ENCODE measurements at places on chromosomes 6 and 20.

DNA sequence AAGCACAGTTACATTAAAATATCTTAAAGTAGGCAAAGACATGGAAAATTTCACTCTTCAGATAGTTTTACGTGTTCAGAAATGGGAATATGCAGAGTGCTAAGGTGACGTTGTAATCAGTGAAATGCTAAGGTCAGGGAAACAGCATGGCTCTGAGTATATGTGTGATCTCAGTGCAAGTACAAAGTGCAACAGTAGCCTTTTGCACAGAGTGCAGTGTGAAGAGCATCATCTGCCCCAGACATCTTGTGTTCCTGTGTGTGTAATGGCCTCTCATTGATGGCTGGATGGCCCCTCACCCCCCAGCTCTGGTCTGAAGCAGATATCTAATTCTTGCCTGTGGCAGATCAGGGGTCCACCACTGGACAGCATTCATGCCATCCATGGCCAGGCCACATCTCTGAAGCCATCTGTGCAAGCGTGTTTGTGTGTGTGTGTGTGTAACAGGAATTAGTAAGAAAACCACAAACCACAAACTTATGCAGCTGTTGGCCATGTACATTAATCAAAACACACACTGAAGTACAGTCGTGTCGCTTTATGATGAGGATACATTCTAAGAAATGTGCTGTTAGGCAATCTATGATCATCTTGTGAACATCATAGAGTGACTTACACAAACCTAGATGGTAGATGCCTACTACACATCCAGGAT lies 165.1 kb downstream of the RALGAPA2 start:
- peak; percentile 58 for DNase-seq

- no peak for DNase-seq
Measured at GRCh38 chr20:53524589-53525312, 68.9 kb downstream of the ZNF217 start.

GRCh38 chr6:110039981-110040383 lies 61.9 kb downstream of the GPR6 start:
- peak; percentile 34 for DNase-seq

DNA sequence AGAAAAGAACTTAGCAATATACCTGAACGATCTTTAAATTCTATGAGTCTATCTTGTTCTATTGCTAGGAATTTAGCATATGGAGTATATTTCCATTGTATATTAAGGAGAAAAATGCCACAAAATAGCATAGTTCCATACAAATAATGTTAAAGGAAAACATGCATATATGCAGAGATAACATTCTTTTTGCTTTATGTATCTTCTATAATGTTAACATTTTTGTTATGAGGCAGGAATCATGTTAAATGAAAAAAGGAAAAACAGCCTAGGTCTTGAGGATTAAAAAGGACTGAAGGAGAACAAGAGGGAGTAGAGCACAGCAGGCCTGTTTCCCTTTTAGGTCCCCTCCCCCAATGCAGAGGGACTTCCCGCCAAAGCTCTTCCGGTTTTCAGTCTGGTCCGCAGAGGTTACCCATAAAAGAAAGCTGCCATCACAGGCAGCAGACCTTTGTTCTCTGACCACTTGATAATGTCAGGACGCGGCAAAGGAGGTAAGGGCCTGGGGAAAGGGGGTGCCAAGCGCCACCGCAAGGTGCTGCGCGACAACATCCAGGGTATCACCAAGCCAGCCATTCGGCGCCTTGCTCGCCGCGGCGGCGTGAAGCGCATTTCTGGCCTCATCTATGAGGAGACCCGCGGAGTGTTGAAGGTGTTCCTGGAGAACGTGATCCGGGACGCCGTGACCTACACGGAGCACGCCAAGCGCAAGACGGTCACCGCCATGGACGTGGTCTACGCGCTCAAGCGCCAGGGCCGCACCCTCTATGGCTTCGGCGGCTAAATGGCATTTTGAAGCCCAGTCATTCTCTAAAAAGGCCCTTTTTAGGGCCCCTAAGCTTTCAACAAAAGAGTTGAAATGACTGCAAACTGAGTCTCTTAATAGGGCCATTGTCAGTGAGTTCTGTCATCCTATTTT lies 108.4 kb upstream of the PRSS16 start:
- DNase-seq = peak; percentile 96

DNA sequence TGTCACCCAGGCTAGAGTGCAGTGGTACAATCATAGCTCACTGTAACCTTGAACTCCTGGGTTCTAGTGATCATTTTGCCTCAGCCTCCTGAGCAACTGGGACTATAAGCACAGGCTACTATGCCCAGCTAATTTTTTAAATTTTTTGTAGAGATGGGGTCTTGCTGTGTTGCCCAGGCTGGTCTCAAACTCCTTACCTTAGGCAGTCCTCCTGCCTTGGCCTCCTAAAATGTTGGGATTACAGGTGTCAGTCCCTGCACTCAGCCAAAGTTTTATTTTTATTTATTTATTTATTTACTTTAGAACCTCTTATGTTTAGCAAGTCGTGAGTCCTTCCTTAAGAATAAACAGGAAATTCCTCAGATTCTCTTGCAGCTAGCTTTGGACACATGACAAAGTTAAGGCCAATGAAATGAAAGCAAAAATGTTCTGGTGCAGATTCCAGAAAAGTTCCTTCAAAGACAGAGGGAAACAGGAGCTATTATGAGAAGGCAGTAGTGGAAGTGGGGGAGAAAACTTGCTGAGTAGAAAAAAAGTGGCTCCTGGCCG lies 19.1 kb downstream of the PIM1 start:
- DNase-seq = no peak

- peak; percentile 83 for DNase-seq
Measured at GRCh38 chr6:142802124-142802523, 142.9 kb downstream of the HIVEP2 start.

GRCh38 chr6:161360520-161360919 lies 86.7 kb upstream of the AGPAT4 start:
- DNase-seq = no peak

Data from activated CD4-positive, alpha-beta T cell treated with anti-CD3 and anti-CD28 coated beads, Interleukin-10, Interleukin-2, amounts not matched to agents 100 ng/mL and 50 ng/mL, durations not matched to agents 16 hours and 8 hours (primary cell).